ENCODE measurements at places on chromosomes 3 and 15.

GRCh38 chr3:188021041-188021440 lies 132.9 kb upstream of the LPP start:
- H3K27me3 ChIP-seq = no peaks in the 10 kb centered on the region
- H3K4me1 ChIP-seq = no peaks in the 10 kb centered on the region
- no peak for DNase-seq
- H3K36me3 ChIP-seq = no peaks in the 10 kb centered on the region

GRCh38 chr3:157127831-157128767 lies 31.8 kb downstream of the CCNL1 start:
- DNase-seq = no peak
- no peaks in the 10 kb centered on the region for H3K4me1 ChIP-seq
- H3K27me3 ChIP-seq = no peaks in the 10 kb centered on the region

DNA sequence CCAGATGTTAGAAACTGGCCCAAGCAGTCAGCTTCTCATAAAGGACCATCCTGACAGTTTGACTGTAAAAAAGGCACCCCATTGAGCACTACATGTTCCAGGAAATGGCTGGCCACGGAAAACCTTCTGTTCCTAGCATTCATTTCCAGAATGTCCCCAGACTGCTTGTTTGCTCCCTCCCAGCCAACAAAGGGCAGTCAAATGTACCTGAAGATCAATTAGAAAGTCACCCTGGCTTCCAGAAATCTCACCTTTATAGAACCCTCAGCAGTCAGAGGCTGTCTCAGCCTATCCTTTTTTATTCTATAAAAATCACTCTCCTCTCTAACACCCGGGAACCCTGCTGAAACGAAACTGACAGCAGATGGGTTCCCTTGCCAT lies 784 bp upstream of the SAMMSON start:
- H3K27me3 ChIP-seq = no peaks in the 10 kb centered on the region
- peak overlapping the region; percentile 73 for H3K27ac ChIP-seq
- no peaks in the 10 kb centered on the region for H3K36me3 ChIP-seq

GRCh38 chr15:39363761-39364586 lies 216.9 kb upstream of the THBS1 start:
- H3K4me1 ChIP-seq = no peaks in the 10 kb centered on the region
- H3K27me3 ChIP-seq = no peaks in the 10 kb centered on the region

DNA sequence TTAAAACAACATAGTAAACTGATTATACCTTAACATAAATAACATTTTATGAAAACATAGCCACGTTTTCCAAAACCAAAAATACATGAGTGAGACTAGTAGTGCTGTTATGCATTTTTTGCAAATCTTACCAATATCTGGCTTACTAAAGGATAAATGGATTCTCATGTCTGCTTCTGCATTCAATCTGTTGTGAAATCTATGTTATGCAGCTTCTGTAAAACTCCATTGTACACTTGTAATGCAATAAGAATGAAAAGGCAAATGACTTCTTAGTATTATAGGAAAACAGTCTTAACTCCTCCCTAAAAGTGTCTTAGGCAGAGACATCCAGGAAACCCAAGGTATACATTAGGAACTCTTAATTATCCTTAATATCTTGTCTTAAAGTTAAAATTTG lies 330.9 kb upstream of the THBS1 start:
- DNase-seq = no peak
- no peak overlapping the region for H3K27ac ChIP-seq
- H3K4me3 ChIP-seq = no peak overlapping the region
- H3K27me3 ChIP-seq = no peaks in the 10 kb centered on the region
- H3K36me3 ChIP-seq = no peaks in the 10 kb centered on the region

DNA sequence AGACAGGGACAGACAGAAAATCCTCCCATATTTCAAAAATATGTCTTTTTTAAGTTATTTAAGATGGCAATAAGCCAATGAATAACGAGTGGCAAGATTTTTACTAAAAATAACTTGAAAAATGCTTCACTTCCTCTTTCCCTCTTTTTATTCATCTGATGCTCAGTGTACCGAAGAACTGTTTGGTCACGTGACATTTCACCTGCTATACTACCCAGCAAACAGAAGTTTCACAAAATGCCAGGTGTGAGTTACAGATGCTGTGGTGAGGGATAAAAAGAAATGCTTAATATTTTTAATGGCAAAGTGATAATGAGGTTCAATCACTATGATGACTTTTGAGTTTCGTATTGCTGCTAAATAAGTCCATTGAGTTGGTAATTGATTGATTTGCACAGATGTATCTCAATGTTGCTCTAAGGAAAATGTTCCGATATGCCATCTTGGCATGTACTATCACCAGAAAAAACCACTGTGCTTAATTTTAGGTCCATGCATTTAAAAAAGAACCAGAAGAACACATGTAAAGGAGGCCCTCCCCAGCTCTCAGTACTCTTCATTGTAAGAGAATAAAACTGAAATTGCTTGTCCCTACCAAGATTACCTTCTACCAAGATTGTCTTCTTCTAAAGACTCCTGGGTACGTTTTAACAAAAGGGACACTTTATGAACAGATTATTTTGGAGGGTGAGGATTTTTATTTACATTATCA lies 26.0 kb upstream of the SEC62 start:
- H3K36me3 ChIP-seq = no peaks in the 10 kb centered on the region
- H3K27ac ChIP-seq = no peak overlapping the region
- no peak for DNase-seq
- no peaks in the 10 kb centered on the region for H3K27me3 ChIP-seq

DNA sequence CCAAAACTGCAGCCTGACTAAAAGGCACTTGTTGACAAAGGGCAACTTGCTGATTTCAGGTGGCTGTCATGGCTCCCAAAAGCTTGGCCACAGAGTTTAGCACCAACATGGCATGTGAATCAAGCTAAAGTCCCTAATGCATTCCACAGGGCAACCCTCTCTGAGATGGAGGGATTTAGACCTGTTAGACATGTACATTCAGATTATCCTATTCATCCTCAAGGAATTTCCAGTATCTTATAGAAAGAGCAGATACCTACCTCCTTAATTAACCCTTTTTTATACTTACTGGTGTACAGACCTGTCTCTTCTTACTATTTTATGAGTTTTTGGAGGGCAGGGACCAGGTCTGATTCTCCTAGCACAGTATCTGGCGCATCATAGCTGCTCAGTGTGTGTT lies 31.3 kb downstream of the ACP3 start:
- H3K4me1 ChIP-seq = peaks cover 4% of the 10 kb centered on the region
- no peaks in the 10 kb centered on the region for H3K36me3 ChIP-seq
- no peak for DNase-seq

- peaks cover 17% of the 10 kb centered on the region for H3K36me3 ChIP-seq
- H3K4me1 ChIP-seq = no peaks in the 10 kb centered on the region
- H3K27ac ChIP-seq = no peak overlapping the region
- no peak overlapping the region for H3K4me3 ChIP-seq
- no peak for DNase-seq
Observed at GRCh38 chr3:197545571-197545970, 10.2 kb downstream of the BDH1 start.

DNA sequence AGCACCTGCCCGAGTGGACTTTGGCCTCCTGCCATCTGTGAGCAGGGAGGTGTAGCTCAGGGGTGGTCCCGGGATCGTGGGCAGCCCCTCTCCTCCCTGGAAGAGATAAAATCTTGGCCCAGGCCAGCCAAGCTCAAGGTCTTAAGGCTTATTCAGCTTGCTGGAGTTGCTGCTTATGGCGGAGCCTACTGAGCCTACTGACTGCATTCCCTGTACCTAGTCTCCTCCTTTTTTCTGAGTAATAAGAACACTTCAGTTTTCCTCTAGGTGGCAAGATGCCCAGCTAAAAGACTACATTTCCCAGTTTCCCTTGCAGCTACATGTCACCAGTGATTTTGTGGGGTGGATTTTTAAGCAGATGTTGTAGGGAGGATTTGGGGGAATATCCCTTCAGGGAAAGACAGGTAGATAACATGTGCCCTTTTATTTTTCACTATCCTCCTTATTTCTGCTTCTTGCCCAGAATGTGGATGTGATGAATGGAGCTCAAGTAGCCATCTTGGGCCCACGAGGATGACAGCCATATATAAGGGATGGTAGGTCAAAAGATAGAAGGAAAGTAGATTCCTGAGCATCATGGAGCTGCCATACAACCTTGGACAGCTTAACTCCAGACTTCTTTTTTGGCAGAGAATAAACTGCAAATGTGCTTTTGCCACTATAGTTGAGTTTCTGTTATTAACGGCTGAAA lies 41.4 kb upstream of the INSYN1 start:
- DNase-seq = no peak
- no peaks in the 10 kb centered on the region for H3K36me3 ChIP-seq
- no peak overlapping the region for H3K4me3 ChIP-seq
- no peaks in the 10 kb centered on the region for H3K4me1 ChIP-seq
- H3K27me3 ChIP-seq = no peaks in the 10 kb centered on the region

GRCh38 chr15:98596885-98597392 lies 51.4 kb upstream of the IGF1R start:
- H3K27me3 ChIP-seq = no peaks in the 10 kb centered on the region
- no peak overlapping the region for H3K27ac ChIP-seq
- no peaks in the 10 kb centered on the region for H3K4me1 ChIP-seq
- DNase-seq = no peak
- no peaks in the 10 kb centered on the region for H3K36me3 ChIP-seq

GRCh38 chr3:114565216-114565615 lies 271.4 kb downstream of the TIGIT start:
- no peaks in the 10 kb centered on the region for H3K4me1 ChIP-seq
- DNase-seq = no peak
- no peak overlapping the region for H3K4me3 ChIP-seq
- no peaks in the 10 kb centered on the region for H3K27me3 ChIP-seq

- H3K4me3 ChIP-seq = no peak overlapping the region
- no peak for DNase-seq
- no peaks in the 10 kb centered on the region for H3K4me1 ChIP-seq
- H3K27ac ChIP-seq = no peak overlapping the region
Observed at GRCh38 chr3:25830373-25831280, 40.7 kb downstream of the OXSM start.

DNA sequence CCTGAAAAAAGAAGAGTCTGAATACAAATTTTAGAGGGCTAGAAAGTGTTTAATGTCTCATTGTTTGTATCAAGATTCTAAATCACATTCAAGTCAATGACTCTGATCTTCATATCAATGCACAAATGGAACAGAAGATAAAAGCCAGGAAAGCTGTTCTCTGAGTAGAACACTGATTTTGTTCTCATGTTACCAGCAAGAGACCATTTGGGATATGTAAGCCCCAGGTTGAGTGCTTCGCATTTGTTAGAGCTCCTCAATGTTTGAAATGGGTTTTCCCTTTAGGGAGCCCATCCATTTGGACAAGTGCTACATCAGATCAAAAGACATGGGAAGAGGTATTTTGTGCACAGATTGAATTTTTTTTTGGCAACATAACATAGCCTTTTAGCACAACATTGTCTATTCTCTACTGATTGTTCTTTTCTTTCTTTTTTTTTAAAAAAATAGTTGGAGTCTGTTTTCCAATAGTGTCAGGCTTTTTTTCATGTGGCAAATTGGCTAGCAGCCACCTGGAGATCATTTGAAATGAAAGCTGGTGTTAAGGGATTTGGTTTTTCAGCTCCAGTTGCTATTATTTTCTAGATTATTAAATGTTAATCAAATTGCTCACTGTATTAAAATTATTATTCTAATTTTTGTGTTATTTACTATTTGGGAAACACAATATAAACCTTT lies 74.5 kb upstream of the ZPLD1 start:
- H3K4me1 ChIP-seq = no peaks in the 10 kb centered on the region
- no peaks in the 10 kb centered on the region for H3K36me3 ChIP-seq
- H3K27me3 ChIP-seq = no peaks in the 10 kb centered on the region
- no peak overlapping the region for H3K4me3 ChIP-seq
- no peak overlapping the region for H3K27ac ChIP-seq
- DNase-seq = no peak

- no peak overlapping the region for H3K27ac ChIP-seq
- H3K27me3 ChIP-seq = peaks cover 50% of the 10 kb centered on the region
- peak; percentile 49 for DNase-seq
- no peaks in the 10 kb centered on the region for H3K36me3 ChIP-seq
Observed at GRCh38 chr15:65980824-65981456, 111.6 kb downstream of the RAB11A start.

- H3K4me1 ChIP-seq = peaks cover 4% of the 10 kb centered on the region
- H3K4me3 ChIP-seq = no peak overlapping the region
- DNase-seq = no peak
- H3K27me3 ChIP-seq = no peaks in the 10 kb centered on the region
Observed at GRCh38 chr15:69307939-69308338, 9.2 kb downstream of the PAQR5 start.

- no peaks in the 10 kb centered on the region for H3K27me3 ChIP-seq
- no peaks in the 10 kb centered on the region for H3K36me3 ChIP-seq
- H3K27ac ChIP-seq = peak overlapping the region; percentile 56
- peak; percentile 19 for DNase-seq
- H3K4me1 ChIP-seq = no peaks in the 10 kb centered on the region
Observed at GRCh38 chr15:62391641-62392262, 226.7 kb upstream of the C2CD4B start.

GRCh38 chr15:90228960-90229359 lies 4.8 kb downstream of the CIB1 start:
- H3K27me3 ChIP-seq = no peaks in the 10 kb centered on the region
- peaks cover 25% of the 10 kb centered on the region for H3K36me3 ChIP-seq
- H3K4me3 ChIP-seq = no peak overlapping the region
- DNase-seq = no peak
- H3K4me1 ChIP-seq = peaks cover 18% of the 10 kb centered on the region

DNA sequence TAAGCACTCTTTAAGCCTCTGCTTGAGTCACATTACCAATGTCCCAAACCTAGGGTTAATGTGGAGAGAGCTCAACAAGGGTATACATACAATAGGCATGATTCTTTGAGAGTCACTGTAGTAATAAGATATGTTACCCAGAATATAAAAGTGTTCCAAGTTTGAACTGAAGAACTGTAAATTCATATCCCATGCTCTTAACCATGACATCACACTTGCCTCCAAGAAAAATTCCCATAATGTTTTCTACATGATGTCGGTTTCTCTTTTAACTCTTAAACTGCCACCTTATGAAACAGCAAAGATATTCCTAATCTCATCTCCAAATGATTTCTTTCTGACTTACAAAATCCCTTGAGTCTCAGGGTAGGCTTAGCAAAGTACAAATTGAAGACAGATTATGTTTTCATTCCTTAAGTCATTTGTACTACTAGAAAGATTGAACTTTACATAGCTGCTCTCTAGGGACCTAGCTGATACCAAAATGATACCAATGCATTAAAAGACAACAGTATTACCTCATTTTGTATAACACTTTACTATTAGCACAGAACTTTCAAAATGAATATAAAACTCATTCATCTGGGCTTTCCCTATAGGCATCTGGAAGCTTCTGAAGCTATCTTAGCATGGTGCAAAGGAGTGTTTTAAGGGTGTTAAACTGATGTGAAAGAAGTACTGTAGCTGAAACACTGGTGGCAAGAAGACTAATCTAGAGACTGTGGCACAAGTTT lies 127.1 kb downstream of the KCNMB2 start:
- H3K27me3 ChIP-seq = no peaks in the 10 kb centered on the region
- H3K4me3 ChIP-seq = no peak overlapping the region
- no peak for DNase-seq
- H3K27ac ChIP-seq = no peak overlapping the region
- no peaks in the 10 kb centered on the region for H3K36me3 ChIP-seq
- H3K4me1 ChIP-seq = no peaks in the 10 kb centered on the region

GRCh38 chr15:101451266-101451799 lies 38.2 kb downstream of the PCSK6 start:
- peak overlapping the region; percentile 27 for H3K27ac ChIP-seq
- peak; percentile 37 for DNase-seq
- no peak overlapping the region for H3K4me3 ChIP-seq

GRCh38 chr3:149151843-149152242 lies 22.4 kb downstream of the HPS3 start:
- H3K4me3 ChIP-seq = no peak overlapping the region
- H3K36me3 ChIP-seq = peaks cover 84% of the 10 kb centered on the region
- H3K27ac ChIP-seq = no peak overlapping the region
- H3K27me3 ChIP-seq = no peaks in the 10 kb centered on the region

GRCh38 chr3:134056464-134056891 lies 26.8 kb upstream of the SLCO2A1 start:
- H3K4me3 ChIP-seq = no peak overlapping the region
- H3K27ac ChIP-seq = no peak overlapping the region
- no peaks in the 10 kb centered on the region for H3K27me3 ChIP-seq
- no peaks in the 10 kb centered on the region for H3K36me3 ChIP-seq
- no peaks in the 10 kb centered on the region for H3K4me1 ChIP-seq

Measured in tibial nerve (tissue), 4 donors.